Heart right ventricle (tissue), 16 donors: ENCODE measurements at places on chromosomes 2 and 18. TPM values are rescaled to one million over a fixed set of nuclear protein-coding genes. Genes with fewer than 3 reads are reported as not detected.

NOL4 gene
- total RNA-seq: not detected

DUSP2 gene
- 0.61 TPM for total RNA-seq

- H3K27ac ChIP-seq: no peak overlapping the region
- no peak for DNase-seq
- H3K27me3 ChIP-seq: no peaks in the 10 kb centered on the region
- no peaks in the 10 kb centered on the region for H3K36me3 ChIP-seq
- H3K4me1 ChIP-seq: no peaks in the 10 kb centered on the region
- no peak overlapping the region for H3K4me3 ChIP-seq
Observed at GRCh38 chr2:143668234-143668633, 539.0 kb downstream of the ARHGAP15 start.

GRCh38 chr2:177221534-177221933 lies 8.9 kb downstream of the HNRNPA3 start:
- no peak overlapping the region for H3K4me3 ChIP-seq
- H3K4me1 ChIP-seq: peaks cover 42% of the 10 kb centered on the region
- H3K27ac ChIP-seq: no peak overlapping the region
- H3K27me3 ChIP-seq: no peaks in the 10 kb centered on the region

- H3K4me3 ChIP-seq: no peak overlapping the region
- H3K27me3 ChIP-seq: no peaks in the 10 kb centered on the region
- no peaks in the 10 kb centered on the region for H3K4me1 ChIP-seq
- H3K27ac ChIP-seq: no peak overlapping the region
Observed at GRCh38 chr2:141946016-141946415, 184.8 kb downstream of the LRP1B start.

GRCh38 chr2:233346376-233346775 lies 7.9 kb upstream of the DGKD start:
- no peaks in the 10 kb centered on the region for H3K27me3 ChIP-seq
- DNase-seq: no peak
- no peak overlapping the region for H3K4me3 ChIP-seq
- no peaks in the 10 kb centered on the region for H3K4me1 ChIP-seq

DNA sequence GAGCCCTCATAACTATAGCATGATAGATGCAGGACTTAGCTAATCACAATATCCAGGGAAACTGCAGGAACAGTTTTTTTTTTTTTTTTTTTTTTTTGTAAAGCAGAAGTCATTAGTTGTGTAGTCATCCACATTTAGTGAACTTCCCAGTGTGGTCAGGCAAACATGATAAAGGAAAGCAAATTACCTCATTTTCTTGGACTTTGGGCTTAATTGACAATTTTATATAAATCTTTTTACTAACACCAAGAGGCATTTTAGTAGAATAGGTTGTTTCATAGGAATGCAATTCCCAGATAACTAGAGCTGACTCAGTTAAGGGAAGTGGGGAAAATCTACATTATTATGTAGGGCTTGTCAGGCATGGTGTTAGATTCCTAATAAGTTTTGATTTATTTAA lies 142.7 kb upstream of the GCFC2 start:
- no peaks in the 10 kb centered on the region for H3K4me1 ChIP-seq
- no peaks in the 10 kb centered on the region for H3K36me3 ChIP-seq
- H3K27me3 ChIP-seq: no peaks in the 10 kb centered on the region
- no peak overlapping the region for H3K27ac ChIP-seq
- H3K4me3 ChIP-seq: no peak overlapping the region

- no peaks in the 10 kb centered on the region for H3K27me3 ChIP-seq
- H3K4me3 ChIP-seq: no peak overlapping the region
- H3K27ac ChIP-seq: no peak overlapping the region
- no peaks in the 10 kb centered on the region for H3K36me3 ChIP-seq
- no peak for DNase-seq
- no peaks in the 10 kb centered on the region for H3K4me1 ChIP-seq
Observed at GRCh38 chr2:176395273-176395854, 126.1 kb downstream of the MTX2 start.

- no peak for DNase-seq
- no peaks in the 10 kb centered on the region for H3K36me3 ChIP-seq
- peaks cover 85% of the 10 kb centered on the region for H3K4me1 ChIP-seq
- no peak overlapping the region for H3K4me3 ChIP-seq
Observed at GRCh38 chr2:101736861-101737291, 39.4 kb downstream of the MAP4K4 start.

GRCh38 chr2:16114836-16115235 lies 174.5 kb downstream of the MYCN start:
- DNase-seq: no peak
- no peak overlapping the region for H3K27ac ChIP-seq
- peaks cover 1% of the 10 kb centered on the region for H3K27me3 ChIP-seq
- H3K36me3 ChIP-seq: no peaks in the 10 kb centered on the region

DNA sequence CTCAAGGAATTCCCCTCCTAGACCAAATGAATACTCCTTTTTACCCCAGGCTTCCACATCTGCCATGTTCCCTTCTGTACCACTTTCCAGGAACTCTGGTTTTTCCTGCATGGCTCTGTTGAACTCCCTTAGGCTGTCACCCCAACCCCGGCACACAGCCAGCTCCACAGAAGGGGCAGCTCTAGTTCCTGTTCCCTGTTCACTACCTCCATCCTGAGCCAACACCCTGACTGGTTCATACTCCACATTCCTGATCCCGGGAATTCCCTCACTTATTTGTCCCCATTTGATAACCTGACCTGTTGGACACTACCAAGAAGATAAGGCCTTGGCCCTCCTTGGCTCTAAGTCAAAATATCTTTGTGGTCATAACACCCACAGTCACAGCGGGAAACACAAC lies 280.9 kb upstream of the RAB6C start:
- DNase-seq: no peak
- H3K4me1 ChIP-seq: no peaks in the 10 kb centered on the region
- no peak overlapping the region for H3K27ac ChIP-seq
- no peaks in the 10 kb centered on the region for H3K27me3 ChIP-seq
- no peak overlapping the region for H3K4me3 ChIP-seq
- H3K36me3 ChIP-seq: no peaks in the 10 kb centered on the region

DNA sequence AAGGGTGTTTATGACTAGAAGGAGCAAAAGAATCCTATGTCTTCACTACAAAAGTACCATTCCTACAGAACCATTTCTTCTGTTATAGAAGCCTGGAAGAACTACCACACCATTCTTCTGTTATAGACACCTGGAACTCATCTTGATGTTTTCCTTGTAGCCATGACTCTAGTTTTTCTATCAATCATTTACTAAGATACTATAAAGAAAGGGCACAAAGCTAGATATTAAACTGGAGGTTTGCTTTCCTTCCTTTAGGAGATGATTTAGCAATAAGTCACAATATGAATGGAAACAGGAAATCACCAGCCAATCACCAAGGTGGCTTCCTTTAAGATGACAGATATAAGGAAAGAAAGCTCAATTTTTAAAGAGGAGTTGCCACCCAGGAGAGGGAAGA lies 100.3 kb upstream of the NEUROD1 start:
- no peaks in the 10 kb centered on the region for H3K27me3 ChIP-seq
- no peaks in the 10 kb centered on the region for H3K36me3 ChIP-seq
- DNase-seq: no peak
- peaks cover 32% of the 10 kb centered on the region for H3K4me1 ChIP-seq
- no peak overlapping the region for H3K27ac ChIP-seq
